ENCODE measurements at places on chromosomes 11 and 22.

DNA sequence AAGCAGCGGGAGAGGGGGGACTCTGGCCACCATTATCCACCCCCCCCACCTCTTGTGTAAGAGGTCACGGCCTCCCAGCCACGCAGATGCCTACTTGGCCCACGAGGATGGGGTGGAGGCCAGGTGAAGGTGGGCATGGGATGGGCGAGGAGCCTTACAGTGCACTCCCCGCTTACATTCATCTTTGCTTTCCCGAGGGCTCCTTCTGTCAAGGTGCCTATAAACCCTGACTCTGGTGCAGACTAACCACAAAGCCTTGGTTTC, 13.1 kb downstream of the NPTXR start:
- no peak for DNase-seq

DNA sequence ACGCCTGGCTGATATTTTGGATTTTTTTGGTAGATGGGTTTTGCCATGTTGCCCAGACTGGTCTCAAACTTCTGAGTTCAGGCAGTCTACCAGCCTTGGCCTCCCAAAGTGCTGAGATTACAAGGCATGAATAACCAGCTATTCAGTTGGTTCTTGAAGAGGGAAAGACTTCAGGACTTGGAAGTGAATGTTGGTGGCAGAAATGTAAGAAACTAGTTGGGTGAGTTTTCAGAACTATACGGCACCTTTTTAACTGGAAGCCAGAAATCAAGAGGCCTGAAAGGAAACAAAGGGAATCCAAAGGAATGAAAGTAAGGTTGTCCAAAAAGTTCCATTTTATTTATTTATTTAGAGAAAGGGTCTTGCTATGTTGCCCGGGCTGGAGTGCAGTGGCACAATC, 2.9 kb downstream of the POGLUT3 start:
- DNase-seq = no peak

- DNase-seq = no peak
Observed at GRCh38 chr11:69656536-69657455, 15.8 kb downstream of the CCND1 start.

GRCh38 chr11:12159351-12160099, 49.1 kb downstream of the MICAL2 start:
- no peak for DNase-seq

DNA sequence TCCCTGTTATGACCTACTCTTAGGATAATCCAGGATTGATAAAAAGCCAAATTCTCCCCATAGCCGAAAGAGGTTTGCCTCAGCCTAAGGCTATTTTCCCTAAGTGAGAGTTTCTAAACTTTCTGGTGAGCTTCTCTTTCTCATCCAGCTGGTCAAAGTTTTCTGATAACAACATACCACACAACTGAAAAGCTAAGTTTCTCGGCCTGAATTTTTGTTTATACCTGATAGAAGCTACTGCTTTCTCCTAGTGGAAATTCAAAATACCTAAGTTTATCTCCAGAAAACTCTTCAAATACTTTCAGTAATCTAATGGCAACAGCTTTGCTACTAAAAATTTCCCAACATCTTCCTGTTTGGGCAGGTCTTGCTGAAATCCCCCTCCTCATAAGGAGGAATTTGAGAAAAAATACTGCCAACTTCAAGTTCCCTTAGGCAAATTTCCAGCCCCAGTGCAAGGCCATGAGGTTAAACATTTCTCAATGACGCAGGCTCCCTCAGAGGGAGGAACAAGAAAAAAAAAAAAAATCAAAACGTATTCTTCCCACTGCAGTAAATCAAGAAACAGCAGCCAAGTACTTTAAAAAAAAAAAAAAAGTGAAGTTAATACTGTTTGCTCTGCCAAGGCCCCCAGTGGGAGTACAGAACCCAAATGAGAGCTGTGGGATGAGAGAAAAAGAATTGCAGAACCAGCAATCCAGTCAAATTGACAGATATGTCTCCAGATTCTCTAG, 127.0 kb downstream of the MRTFA start:
- DNase-seq = no peak

DNA sequence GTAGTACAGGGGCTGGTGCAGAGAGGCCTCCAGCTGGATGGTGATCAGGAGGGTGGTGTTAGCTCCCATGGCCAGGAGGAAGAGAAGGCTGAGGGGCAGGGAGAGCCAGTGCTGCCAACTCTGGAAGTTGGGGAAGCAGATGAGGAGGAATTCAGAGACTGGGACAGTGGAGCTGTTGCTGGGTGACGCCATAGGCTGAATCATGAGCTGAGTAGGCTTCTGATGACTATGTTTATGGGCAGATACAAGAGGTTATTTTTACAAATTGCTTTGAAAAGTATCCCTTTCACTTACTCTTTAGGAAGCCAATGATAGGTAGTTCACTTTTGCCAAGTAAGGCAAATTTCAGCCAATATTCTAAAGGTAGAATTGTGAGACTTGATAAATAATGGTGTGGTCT, 3.1 kb downstream of the OR56A1 start:
- no peak for DNase-seq

GRCh38 chr22:44618400-44618799, 83.6 kb upstream of the PRR5 start:
- no peak for DNase-seq
